ENCODE measurements at places on chromosomes 12 and 14.

DNA sequence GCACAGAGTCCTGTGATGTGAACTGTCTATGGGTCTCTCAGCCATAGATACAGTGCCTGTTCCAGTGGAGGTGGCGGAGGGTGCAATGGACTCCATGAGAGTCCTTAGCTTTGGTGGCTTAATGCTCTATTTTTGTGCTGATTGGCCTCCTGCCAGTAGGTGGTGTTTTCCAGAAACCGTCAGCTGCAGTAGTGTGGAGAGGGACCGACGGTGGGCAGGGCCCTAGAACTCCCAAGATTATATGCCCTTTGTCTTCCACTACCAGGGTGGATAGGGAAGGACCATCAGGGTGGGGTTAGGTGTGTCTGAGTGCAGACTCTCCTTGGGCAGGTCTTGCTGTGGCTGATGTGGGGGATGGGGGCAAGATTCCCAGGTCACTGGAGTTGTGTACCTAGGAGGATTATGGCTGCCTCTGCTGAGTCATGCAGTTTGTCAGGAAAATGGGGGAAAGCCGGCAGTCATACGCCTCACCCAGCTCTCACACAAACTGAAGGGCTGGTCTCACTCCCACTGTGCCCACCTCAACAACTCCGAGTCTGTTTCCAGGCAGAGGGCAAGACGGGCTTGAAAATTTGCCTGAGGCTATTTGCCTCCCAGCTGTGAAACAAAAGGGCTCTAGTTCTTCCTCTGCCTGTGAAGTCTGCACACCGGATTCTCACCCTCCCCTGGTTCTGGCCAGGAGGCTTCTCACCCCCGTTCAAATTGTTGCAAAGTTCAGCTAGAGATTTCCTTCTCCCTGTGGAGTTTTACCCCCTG is 24.9 kb upstream of the ZDHHC17 start:
- DNase-seq, result no peak

DNA sequence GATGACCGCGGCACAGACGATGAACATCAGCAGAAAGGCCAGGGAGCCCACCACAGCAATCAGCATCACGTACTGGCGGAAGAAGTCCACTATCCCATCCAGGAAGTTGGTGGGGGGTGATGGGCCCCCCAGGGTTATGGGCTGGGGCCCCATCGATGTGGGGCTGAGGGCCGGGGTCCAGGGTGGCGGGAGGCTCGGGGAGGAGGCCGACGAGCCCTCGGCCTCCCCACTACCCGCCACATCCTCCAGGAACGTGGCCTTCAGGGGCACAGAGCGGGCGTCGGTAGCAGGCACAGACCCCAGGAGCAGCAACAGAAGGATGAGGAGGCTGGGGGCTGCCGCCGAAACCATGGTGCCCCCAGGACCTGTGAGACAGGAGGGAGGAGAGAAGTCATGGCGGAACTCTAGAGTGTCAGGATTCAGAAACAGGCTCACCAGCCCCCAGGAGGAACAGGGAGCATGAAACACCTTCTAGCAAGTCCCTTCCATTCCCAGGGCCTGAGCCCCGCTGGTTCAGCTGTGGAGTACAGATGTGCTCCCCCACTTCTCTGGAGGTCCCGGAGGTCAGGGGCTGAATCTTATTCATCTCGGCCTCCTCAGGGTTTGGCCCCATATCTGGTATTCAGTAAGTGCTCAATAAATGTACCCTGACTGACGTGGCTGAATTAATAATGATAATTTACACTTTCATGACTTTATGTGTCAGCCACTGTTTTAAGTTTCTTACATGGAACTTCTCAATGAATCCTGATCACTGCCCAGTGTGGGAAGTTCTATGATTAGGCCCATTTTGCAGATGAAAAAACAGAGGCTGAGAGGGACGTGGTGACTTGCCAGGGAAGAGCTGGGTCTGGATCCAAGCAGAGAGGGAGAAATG is 5.6 kb downstream of the TMEM119 start:
- DNase-seq, result no peak

DNA sequence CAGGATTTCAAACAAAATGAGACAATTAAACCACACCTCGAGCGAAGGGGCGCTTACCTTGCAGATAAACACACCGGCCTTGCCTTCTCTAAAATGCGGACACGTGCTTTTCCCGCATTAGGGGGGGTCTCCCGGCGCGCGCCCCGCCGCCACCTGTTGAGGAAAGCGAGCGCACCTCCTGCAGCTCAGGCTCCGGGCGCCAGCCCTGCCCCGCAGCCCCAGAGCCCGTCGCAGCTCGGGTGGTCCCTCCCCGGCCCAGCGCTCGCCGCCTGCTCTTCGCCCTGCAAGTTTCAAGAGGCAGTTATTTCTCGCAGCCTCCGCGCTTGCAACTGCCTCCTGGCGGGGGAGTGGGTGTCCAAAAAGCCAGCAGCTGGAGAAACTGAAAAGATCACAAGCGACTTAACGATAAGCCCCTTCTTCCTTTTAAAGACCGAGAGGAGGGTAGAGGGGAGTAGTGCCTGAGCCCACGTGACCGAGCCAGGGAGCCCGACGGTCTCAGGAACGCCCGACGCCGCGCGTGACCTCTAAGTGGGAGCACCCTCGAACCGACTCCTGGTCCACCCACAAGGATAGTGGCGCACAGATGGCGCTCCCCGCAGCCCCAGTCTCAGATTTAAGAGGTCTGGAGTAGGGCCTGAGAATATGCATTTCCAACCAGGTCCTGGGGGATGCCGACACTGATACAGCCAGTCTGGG is at the start of gene ESR2:
Gene ESR2, minus strand, starts transcription at position 396 of the 696 bp plus-strand sequence. CDS start 11,386 bp downstream, outside the sequence.
- DNase-seq, result no peak

GRCh38 chr14:105879867-105880561 is 353.6 kb downstream of the TMEM121 start:
- DNase-seq, result no peak

DNA sequence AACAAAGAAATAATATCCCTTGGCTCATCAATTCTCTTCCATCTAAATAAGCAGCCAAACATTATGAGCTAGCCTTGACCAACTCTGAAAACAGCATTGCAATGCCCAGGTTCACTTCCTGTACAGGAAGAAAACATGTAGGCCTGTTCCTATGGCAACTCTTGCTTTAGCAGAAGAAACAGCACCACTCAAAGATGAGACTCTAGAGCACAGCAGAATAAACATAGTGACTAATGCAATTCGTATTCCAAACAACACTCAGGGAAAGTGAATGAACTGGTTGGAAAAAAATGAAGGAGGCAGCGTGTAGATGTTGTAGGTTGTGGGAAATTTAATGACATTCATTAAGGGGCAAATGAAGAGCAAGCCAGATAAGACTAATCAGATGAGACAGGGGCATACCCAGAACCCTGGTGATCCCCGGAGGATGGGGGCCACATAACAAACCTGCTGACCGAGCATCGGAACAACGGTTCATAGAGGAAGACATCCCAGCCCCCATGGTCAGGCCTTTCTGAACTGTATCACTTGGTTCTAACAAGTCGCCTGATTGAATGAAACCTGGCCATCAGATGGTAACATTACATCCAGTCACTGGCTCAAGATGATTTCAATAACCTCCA is 9.0 kb downstream of the ARHGDIB start:
- DNase-seq, result peak; percentile 64
